ENCODE measurements at places on chromosomes 12 and 14. TPM values are rescaled to one million over a fixed set of nuclear protein-coding genes. Genes with fewer than 3 reads are reported as not detected.
A peak's percentile ranks its signal among the peaks of the same experiment; 100 is the strongest.

DNA sequence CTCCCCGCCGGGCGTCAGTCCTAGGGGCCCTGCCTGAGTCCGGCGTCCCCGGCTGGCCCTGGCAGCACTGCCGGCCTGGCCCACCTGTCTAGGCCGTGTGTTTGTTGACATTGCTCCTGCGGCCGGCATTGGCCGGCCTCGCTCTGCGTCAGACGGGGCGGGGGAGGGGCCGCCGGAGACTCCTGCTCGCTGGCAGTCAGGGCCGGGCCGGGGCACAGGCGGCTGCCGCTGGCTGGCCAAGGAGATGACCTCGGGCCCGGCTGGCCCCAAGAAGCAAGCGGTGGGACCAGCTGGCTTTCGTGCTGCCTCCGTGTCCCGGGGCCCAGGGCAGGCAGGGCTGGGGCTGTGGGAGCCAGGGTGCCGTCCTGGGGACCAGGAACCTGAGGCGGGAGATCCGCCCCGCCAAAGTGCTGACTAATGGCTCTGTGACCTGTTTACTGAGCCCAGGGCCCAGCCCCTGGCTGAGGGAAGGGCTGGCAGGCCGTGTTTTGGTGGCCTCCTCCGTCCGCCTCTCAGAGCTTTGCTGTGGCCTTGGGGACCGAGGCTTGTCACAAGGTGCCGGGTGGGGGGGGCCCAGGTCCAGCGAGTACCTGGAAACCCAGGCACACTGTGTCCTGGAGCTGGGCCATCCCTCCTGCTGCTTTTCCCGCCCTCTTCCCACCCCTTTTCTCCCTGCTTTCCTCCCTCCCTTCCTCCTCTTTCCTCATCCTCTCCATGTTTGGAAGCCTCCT, 1.8 kb downstream of the ULK1 start:
- DNase-seq, result peak; percentile 95

DNA sequence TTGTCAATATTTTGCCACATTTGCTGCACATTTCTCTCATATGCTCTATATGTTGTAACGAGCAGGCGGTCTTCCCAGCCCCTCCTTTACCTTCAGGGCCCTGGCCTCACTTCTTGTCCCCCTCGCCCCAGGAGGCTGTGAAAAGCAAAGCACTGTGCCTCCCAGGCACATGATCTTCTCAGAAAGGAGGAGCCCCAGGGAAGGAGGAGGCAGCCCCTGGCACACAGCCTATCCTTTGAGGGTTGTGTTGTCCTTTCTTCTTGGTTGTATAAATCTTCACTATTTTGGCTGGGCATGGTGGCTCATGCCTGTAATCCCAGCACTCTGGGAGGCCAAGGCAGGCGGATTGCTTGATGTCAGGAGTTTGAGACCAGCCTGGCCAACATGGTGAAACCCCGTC, 77.0 kb downstream of the PPP2R5C start:
- no peak for DNase-seq

DNA sequence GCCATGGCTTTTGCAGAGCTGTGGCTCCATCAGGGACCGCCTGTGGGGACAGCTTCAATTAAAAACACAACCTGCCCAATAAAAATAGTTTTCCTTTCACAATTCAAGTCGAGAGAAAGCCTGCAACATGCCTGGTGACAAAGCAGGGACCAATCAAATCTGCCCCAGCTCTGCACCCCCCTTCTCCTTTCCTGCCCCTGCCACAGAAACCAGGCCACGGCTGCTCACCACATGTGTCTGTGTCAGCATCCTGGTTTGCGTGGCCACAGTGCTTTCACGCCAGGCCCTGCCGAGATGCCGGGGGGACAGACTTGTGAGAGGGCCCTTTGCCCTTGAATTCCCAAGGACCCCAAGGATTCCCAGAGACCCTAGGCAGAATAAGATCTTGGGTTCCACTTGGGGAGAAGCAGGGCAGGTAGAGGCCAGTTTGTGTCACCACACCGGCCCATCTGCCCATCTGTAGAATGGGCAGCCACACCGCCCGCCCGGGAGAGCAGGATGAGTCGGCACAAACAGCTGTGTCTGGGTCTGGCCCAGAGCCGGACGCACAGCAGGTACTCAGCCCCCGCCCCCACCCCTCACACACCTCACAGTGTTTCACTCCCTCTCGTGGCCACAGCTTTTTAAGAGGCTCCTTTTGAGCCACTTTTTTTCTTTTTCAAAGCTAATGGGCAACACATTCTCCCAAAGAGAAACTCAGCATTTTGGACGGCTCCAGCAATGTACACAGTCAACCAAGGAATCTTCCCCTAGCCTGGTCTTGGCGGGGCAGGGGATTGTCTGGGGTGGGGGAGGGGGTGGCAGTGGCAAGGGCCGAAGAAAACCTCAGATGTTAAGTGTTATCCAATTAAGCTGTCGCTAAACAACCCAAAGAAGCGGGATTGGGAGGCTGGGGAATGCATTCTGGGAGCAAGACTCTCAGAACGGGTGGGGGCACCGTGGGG, 41.5 kb downstream of the BCL11B start:
- no peak for DNase-seq

GRCh38 chr12:55607821-55608594, 28.7 kb upstream of the OR10P1 start:
- no peak for DNase-seq

- DNase-seq, result no peak
Observed at GRCh38 chr14:50603565-50603964, 43.6 kb downstream of the ATL1 start.

GRCh38 chr14:25516838-25517237, 466.9 kb upstream of the STXBP6 start:
- no peak for DNase-seq

DNA sequence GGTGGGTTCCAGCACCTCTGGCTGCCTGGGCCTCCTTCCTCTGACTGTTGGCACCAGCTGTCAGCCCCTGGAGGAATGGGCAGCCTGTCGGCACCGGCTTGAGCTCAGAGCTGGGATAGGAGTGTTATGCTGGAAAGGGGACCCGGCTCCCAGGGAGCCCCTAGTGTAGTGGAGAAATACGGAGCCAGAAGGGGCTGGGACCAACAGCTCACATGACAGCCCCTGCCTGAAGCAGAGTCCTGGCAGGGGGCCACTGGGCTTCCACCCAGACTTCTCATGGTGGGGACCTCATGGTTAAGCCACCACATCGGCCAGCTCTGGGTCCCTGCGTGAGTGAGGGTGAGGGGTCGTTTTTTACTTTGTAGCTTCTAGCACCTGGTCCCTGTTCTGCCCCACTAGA, 174.5 kb downstream of the TSPAN9 start:
- DNase-seq, result no peak

DNA sequence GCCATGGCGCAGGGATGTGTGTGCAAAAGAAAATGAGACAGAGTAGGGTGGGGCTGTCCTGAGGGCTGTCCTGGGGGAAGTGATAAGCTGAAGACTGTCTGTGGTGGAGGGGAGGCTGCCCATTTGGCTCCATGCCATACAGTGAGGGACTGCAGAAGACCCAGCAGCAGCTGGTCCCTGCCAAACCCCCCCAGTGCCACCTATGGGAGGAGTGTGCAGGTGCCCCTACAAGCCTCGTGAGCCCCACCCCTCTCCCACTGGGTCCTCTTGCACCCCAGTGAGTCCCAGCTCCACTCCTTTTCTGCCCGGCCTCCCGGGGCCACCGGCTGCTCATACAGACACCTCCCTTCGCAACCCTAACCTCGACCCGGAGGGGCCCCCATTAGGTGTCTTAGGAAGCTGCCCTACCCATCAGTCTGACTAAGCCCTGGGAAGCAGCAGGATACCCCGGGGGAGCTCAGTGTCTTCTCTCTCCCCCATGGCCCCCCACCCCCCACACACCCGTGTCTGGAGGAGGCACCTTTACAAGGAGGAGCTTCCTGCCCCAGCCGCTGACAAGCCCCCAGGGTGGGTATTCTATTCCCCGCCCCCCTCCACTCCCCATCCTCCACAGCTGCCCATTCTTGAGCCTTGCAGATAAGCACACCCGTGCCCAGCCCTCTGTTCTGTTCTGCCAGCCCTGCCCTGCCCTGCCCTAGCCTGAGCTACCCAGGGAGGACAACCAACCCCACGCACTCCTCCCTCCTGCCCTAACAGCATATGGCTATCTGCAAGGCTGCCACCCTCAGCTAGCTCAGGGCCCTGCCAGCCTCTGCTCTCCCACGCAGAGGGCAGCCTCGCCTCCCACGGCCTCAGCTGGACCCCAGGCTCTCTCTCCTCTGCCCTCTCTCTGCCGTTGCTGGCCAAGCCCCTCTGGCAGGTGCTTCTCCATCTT, 41.9 kb downstream of the SLC6A12 start:
- DNase-seq, result no peak

GRCh38 chr12:41213107-41213506, 25.0 kb downstream of the PDZRN4 start:
- DNase-seq, result no peak

DNA sequence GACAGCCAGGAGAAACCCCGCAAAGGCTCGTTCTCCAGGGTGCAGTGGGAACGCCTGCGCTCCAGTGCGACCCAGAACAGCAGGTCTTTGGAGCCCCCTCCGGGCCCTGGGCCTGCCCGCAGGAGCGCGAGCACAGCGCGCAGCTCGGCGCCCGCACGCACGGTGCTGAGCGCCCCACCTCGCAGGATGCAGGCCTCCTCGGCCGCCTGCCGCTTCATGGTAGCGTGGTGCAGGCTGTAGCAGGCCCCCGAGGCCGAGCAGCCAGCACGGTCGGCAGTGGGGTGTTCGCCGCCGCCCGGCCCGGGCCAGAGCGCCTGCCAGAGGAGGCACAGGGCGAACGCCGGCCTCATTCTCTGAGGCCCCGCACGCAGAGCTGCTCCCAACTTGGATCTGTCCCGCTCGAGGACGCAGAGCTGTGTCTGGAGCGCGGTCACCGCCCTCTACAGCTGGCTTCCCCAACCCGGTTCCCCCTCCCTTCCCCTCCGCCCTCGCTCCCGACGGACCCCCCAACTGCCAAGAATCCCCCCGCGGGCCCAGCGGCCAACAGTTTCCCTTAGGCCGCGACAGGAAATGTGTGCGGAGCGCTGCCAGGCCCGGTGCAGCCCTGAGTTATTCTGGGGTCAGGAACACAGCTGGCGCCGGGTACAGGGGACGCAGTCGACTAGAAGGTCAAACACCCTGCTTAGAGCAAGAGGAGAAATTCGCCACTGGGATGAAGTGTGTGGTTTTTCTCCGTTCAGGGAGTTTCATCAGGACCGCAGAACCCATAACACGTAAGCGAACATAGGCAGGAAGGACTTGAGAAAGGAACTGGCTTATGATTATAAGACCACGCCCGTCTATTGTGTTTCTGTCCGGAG, at the start of gene CLEC14A:
CLEC14A (minus strand) TSS at position 421 of the 860 bp plus-strand sequence; CDS start at position 350, 71 bp downstream.
- DNase-seq, result no peak

DNA sequence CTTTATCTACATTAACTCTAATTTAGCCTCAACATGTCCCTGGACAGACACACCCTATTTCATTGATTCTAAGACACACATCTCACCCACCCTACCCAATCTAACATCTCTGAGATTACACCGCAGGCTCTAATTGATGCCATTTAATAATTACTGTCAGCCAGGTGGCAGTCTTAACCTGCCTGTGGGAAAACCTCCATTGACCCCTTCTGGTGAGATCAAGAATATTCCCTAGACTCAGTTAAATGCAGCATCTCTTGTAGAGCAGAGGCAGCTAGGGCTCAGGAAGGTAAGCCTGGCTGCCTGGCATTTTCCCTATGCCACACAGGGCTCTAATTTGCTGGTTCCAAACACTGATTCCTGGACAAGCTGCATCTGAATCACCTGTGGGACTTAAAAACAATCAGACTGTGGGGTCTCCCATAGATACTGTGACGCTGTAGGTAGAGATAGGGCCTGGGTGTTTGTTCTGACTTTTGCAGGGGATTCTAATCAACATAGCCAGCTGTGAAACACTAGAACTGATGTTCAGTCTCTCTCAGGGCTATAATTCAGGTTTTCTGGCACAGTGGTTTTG, 14.3 kb downstream of the MCRS1 start:
- DNase-seq, result peak; percentile 65

DNA sequence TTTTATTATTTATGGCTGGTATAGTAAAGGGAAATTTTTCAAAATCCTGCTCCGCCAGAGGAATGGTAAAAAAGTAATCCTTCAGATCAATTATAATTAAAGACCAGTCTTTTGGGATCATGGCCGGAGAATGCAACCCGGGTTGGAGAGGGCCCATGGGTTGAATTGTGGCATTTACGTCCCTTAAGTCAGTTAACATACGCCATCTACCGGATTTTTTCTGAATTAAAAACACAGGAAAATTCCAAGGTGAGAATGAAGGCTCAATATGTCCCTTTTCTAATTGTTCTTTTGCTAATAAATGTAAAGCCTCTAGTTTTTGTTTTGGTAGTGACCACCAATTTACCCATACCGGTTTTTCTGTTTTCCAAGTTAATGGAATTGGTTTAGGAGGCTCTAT, 602.8 kb downstream of the ALG10 start:
- no peak for DNase-seq

DNA sequence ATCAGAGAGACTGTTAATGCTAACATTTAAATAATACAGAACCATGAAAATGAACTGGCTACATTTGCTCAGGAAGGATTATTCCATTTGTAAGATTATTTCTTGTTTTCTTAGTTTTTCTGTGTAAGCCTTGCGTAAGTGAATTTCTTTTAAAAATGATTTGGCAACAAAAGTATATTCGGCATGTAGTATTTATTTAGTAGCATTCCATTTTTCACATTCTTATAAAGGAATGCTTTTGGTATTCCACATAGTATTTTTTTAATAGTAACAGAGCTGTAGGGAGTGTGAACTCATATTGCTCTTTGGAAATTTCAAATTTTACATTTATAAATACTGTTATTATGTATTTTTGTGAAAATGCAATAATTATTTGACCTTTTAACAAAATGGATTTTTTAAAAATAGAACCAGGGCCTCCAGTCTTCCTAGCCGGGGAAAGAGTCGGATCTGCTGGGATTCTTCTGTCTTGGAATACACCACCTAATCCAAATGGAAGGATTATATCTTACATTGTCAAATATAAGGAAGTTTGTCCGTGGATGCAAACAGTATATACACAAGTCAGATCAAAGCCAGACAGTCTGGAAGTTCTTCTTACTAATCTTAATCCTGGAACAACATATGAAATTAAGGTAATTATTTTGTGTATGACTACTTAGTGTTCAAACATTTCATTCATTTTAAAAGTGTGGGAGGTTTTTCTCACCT, 1.2 kb downstream of the PTPRQ start:
- no peak for DNase-seq

DNA sequence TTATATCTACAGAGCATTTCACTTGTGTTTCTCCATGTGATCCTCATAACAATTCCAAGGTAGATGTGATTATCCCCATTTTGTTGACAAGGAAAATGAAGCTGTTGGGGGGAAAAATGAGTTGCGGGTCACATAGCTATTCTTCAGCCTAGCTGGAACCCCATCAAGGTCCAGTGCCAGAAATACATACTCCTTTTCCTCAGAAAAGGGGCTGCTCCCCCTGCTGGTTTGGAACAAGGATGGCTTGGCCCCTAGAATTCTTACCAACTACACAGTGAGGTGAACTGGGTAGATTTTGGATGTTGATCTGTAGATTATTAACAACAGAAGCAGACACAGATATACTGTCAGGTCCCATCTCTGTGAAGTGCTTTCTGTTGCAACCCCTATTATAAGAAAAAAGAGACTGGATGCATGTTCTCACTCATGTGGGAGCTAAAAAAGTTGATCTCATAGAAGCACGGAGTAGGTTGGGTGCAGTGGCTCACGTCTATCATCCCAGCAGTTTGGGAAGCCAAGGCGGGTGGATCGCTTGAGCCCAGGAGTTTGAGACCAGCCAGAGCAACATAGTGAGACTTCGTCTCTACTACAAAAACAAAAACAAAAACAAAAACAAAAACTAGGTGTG, 8.9 kb downstream of the IKZF4 start:
- no peak for DNase-seq

GRCh38 chr12:132488127-132489077, 1.5 kb upstream of the FBRSL1 start:
- no peak for DNase-seq

GRCh38 chr12:120126635-120127005, 10.1 kb upstream of the RAB35 start:
- DNase-seq, result no peak

SLC17A8 gene
- 8.8 TPM for total RNA-seq

SLC2A14 gene
- 2.3 TPM for total RNA-seq

C3AR1 gene
- 1.8 TPM for total RNA-seq

CPNE6 gene
- total RNA-seq, result 0.36 TPM

Measured in cerebellum (tissue), 4 donors.